SK-MEL-5 (cell line): ENCODE measurements at places on chromosomes 2 and 18. TPM values are rescaled to one million over a fixed set of nuclear protein-coding genes. Genes with fewer than 3 reads are reported as not detected.

SKA1 gene
- 23.8 and 27.0 TPM in 2 replicates for total RNA-seq

CHST10 gene
- total RNA-seq = 35.5 and 36.6 TPM in 2 replicates

GALNT13 gene
- 0.21 TPM in 1 of 2 replicates, not detected in the other for total RNA-seq

CD207 gene
- 0.08 TPM in 1 of 2 replicates, not detected in the other for total RNA-seq

FNDC4 gene
- total RNA-seq = 1.2 and 1.5 TPM in 2 replicates

CD302 gene
- total RNA-seq = 12.0 and 13.4 TPM in 2 replicates

MAPK4 gene
- total RNA-seq = 55.8 and 62.4 TPM in 2 replicates

IL36RN gene
- total RNA-seq = not detected in 2 replicates

MAP2 gene
- total RNA-seq = 2.5 and 4.2 TPM in 2 replicates

IL36B gene
- total RNA-seq = not detected in 2 replicates

GCG gene
- not detected in 2 replicates for total RNA-seq

FOXD4L1 gene
- not detected in 2 replicates for total RNA-seq

LONRF2 gene
- total RNA-seq = 12.1 and 12.3 TPM in 2 replicates

RSAD2 gene
- 0.48 TPM in 1 of 2 replicates, not detected in the other for total RNA-seq

SP140 gene
- total RNA-seq = not detected in 2 replicates
